ENCODE measurements at places on chromosomes 4 and X.

GRCh38 chr4:155668707-155669220 lies 2.1 kb downstream of the GUCY1A1 start:
- DNase-seq, result no peak

- DNase-seq, result no peak
These were observed 834.2 kb upstream of the GALNTL6 start for GRCh38 chr4:170978990-170979389.

- DNase-seq, result no peak
These were observed 41.4 kb upstream of the CTSO start for GRCh38 chr4:155995069-155995468.

GRCh38 chr4:129092631-129093190 lies 628 bp downstream of the SCLT1 start:
- DNase-seq, result no peak

- no peak for DNase-seq
These were observed 118.9 kb upstream of the FSTL5 start for GRCh38 chr4:162282684-162283083.

- no peak for DNase-seq
These were observed 74.3 kb downstream of the FRAS1 start for GRCh38 chr4:78131403-78131802.

- DNase-seq, result no peak
These were observed 1.8 kb downstream of the DCAF8L2 start for GRCh38 chrX:27591938-27592337.

DNA sequence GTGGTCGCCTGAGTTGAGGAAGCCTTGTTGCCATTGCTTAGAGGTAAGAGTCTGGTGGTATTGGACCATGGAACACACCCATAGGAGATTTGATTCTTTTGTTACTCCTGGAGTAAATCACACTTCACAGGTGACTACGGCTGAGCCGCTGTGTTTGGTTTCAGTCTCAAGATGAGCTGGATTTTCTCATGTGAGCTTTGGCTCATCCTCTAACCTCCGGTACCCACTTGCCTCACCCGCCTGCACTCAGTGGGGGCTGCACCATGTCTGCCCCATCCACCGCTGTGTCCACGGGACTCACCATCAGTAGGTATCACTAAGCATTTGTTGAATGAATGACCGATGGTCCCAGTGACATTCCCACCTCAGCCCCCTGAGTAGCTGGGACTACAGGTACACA lies 52.7 kb downstream of the HTT-AS start:
- DNase-seq, result no peak
